Mucosa of gallbladder (tissue), 1 donor: ENCODE measurements at places on chromosomes 3 and 15. TPM values are rescaled to one million over a fixed set of nuclear protein-coding genes. Genes with fewer than 3 reads are reported as not detected.
A peak's percentile ranks its signal among the peaks of the same experiment; 100 is the strongest.

The IL12A gene
- total RNA-seq = 0.14 TPM

DNA sequence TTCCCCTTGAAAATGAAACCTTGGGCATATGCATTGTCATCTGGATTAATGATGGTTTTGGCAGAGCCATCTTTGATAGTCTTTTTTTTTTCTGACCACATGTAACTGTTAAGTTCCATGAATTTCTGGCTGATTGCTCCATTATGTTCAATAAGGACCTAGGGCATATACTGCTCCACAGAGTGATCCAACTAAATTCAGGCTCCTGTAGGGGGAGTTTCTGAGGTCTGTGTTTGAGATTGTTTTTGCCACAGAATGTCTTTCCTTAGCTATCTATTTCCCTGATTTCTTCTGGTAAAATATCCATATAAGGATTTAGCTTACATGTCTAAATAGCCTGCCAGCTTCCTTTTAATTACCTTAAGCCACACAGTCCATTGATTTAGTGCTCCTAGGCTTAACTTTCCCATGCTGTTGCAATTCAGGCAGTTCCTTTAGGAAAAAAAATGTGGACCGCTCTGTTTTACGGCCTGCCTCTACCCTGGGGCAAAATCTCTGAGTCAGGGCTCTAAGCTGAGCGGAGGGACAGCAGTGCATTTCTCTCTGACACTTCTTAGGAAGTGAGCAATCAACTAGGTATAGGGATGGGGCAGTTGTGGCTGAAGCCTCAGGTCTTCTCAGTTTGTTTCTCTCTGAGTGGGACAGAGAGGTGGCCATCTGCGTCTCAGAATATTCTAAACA, 796.2 kb downstream of the NR2F2 start:
- DNase-seq = no peak

The COX5A gene
- 165 TPM for total RNA-seq

GRCh38 chr15:90200534-90201129, 498 bp upstream of the SEMA4B start:
- DNase-seq = no peak

GRCh38 chr15:81910355-81911021, 135.3 kb downstream of the MEX3B start:
- DNase-seq = no peak

The PEX5L gene
- 0.23 TPM for total RNA-seq

DNA sequence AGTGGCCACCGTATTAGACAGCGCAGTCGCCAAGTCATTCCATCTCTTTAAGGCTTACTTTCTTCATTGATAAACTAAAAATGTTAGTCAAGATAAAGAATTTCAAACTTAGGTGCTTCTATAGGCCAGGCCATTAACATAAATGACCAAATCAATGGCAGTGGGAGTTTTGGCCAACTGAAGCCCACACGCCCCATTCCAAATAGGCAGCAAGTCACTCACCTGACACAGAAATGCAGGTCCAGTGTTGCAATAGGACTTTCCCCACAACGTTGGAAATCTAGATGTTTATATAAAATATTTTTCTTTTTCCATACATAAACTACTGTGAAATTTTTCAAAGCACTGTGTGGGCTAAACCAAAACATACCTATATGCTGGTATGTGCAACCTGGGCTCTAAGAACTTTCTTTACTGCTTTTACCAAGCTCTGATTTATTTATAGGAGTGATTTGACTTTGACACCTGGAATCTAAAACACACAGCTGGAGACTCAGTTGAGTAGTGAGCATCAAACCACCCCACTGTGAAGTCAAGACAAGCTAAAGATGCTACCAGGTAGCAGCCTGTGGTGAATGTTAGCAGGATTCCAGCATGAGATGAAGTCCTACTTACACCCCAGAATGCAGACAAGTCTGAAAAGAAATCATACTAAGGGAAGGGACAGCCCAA, 15.1 kb downstream of the GOLIM4 start:
- no peak for DNase-seq

- no peak for DNase-seq
Observed at GRCh38 chr3:61903074-61903473, 341.7 kb downstream of the PTPRG start.

DNA sequence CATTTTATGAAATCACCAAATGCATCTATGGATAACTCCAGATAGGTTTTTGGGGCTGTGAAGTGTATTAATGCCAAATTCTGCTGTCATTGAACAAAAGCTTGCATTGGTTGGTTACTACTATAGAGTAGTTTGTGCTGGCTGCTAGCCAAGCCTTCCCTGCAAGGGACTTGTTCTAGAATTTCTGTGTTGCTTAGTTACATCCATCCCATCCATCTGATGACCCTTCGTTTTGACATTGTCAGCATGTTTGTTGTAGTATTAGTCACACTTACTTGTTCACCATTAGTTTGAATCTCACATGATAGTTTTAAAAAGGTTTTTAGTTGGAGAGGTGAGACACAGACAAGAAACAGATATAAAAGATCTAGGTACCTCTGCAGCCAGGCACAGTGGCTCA, 7.0 kb upstream of the NIPA2 start:
- DNase-seq = no peak

The SLC28A2 gene
- total RNA-seq = 86.6 TPM

DNA sequence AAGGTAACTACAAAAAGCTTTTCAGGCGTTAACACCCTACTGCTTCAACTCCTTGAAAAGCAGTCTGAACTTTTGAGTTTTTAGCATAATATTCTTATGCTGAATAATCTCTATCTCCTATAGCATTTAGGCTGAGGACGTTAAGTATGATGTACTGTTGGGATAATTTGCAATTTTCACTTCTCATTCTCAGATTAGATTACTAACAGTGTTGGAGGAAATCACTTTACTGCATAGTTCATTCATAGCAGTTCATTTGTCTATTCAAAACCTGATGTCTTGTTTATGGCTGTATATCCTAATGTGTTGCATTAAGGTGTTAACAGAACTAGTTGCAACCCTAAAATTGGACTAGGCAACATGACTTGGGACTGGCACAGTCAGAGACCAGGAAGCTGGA, 983.1 kb downstream of the FHIT start:
- no peak for DNase-seq

- no peak for DNase-seq
Observed at GRCh38 chr3:63798544-63798943, 20.6 kb upstream of the C3orf49 start.

The FBXW12 gene
- total RNA-seq = not detected

- peak; percentile 70 for DNase-seq
Observed at GRCh38 chr3:49316696-49317457, 23.0 kb downstream of the USP4 start.

GRCh38 chr3:103873021-103873420, 1438.2 kb downstream of the ZPLD1 start:
- DNase-seq = no peak

- no peak for DNase-seq
Observed at GRCh38 chr3:62246094-62246493, 127.3 kb downstream of the FEZF2 start.

The FGF7 gene
- total RNA-seq = 99.0 TPM

The ADAMTS9 gene
- 8.2 TPM for total RNA-seq

GRCh38 chr3:25452192-25452591, 24.1 kb downstream of the RARB start:
- no peak for DNase-seq

GRCh38 chr15:96345560-96346399, 15.3 kb downstream of the NR2F2 start:
- DNase-seq = peak; percentile 82

GRCh38 chr3:123508178-123508577, 59.3 kb upstream of the ADCY5 start:
- no peak for DNase-seq

DNA sequence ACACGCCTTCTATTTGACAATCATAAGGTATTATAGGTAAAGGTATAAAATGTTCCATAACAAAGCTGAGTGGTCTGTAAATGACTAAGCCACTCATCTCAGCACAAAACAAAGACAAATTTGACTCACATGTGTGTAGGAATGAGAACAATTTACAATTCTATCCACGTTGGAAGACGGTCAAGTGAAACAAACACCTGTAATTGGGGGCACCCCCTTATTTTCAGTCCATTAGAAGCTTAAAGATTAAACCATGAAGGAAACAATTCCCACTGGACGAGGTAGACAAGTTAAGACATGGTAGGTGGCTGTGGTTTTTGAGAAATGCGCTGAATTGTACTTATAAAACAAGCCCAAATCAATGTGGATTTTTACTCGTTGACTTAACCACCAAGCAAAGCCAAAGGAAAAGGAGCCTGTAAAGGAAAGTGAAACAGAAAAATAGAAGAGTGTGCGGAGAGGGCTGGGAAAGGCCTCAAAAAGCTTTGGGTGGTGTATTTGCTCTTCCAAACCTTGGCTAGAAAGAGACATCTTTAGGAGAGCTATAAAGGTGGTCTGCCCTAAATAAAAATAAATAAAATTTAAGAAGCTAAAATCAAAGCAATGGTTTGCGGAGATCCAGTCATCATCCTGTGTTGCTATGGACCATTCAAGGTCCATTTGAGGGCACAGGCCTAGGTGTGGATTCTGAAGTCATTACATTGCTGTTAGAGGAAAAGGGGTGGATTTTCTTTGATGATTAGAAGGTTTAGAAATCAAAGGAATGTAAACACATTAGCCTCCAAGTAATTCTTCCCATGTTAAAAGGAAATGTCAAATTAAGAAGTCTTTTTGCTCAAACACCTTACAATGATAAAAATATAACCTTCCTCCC, 135.0 kb downstream of the TFG start:
- DNase-seq = no peak

- DNase-seq = no peak
Observed at GRCh38 chr15:94327356-94327936, 96.1 kb downstream of the MCTP2 start.

DNA sequence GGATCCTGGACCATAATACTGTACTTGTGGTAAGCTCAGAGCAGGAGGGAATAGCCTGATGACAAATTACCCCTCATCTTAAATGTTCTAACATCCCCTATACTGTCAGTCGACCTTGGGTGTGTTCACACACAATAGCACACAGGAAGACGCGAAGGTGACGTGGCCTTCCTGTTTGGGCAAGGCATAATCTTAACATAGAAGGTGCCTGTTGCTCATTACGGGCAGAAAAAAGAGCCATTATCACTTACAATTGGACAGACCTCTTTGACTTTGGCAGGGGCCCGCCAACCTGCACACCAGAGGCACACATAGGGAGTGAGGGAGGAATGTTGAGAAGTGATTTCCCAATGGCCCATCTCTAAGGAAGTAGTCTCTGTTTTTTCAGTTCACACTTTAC, 144.2 kb downstream of the ANO10 start:
- DNase-seq = peak; percentile 20

The TGM5 gene
- 0.26 TPM for total RNA-seq

DNA sequence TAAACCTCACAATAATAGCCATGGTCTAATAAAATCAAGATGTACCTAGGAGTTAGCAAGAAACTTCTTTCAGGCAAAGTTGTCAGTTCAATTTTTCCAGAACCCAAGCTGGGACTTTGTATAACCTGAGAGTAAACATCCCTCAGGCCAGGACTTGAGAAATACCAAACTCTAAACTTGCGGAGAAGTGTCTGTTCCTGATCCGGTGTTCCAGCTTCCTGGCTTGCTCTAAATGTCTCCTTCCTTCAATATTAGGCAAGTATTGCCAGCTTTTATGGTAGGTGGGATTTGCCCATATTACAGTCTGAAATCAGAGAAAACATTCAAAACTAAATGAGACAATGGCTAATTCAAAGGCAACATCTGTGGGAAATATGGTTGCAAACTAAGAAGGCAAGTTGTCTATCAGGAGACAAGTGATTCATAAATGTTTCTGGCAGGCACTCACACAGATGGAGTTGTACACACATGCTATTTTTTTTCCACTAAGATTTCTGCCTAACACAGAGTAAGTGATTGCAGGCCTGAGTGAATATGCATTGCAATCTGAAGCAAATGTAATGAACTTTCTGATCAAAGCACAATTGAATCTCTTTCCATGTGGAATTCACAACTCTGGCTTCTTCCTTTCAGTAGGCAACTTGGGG, 88.3 kb upstream of the COL8A1 start:
- DNase-seq = no peak

The CKMT1B gene
- total RNA-seq = 52.7 TPM

DNA sequence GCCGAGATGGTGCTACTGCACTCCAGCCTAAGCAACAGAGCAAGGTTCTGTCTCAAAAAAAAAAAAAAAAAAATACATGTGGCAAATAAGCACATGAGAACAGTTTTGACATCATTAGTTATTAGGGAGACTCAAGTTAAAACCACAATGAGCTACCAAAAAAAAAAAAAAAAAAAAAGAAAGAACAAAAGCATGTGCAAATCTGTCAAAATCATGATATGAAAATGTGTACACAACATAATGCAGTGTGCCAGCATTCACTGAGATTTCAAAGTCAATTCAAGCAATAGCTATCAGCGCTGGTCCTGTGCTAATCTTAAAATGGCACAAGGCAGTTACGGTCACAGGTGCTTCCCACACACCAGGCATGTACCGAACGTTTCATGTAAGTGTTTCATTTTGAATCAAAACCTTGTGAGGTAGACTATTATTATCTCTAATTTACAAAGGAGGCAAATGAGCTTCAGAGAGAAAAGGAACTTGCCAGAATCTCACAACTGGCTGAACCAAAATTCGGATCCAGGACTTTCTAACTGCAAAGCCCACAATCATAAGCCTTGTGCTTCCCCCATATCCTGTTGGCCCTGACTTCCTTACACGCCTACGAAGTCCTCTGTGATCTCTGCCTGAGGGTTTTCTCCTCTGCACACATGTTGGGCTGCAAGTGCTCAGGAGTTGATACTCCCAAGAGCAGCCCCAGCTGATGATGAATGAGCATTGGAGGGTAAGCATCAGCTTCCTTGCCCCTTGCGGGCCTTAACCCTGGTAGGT, 200.1 kb upstream of the PROK2 start:
- DNase-seq = no peak

- DNase-seq = no peak
Observed at GRCh38 chr15:63030101-63030551, 12.4 kb upstream of the TPM1 start.

DNA sequence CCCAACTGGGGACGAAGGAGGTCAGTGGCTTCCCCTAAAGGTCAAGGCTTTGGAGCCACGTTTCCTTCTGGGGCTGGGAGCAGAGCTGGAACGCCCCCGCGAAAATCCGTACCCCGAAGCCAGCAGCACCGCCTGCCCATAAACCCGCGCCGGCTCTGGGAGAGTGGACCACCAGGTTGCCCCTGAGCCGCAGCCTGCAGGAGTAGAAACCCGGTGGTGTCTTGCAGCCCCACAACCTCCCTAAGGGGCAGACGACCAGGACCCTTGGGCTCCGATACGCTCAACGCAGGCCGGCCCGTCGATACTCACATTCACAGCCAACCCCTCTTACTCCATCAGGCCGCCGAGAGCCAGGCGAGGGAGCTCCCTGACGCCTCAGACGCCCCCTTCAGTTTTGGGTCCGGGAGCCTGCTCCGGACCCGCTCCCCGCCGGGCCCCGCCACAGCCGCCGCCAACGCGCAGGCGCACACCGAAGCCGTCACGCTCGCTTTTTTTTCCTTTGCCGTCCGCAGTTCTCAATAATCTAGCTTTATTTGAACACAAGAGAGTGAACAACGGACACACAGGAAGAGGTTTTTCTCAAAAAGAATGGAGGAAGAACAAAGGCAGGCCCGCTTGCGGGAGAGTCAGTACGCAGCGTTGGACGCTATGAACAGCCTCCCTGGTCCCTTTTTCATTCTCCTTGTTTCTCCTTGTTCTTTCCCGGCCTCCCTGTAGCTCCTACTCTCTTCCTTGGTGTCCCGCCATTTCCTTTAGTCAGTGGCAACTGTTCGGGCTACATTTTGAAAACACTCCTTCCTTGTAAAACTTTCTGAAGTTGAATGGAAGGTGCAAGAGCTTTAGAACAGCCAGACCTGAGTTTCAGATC, at the start of gene ZNF106:
ZNF106 (minus strand) TSS at position 471 of the 868 bp plus-strand sequence. CDS start 18,852 bp downstream, outside the sequence.
- peak; percentile 88 for DNase-seq
